Suppressor macrophage (primary cell): ENCODE measurements at places on chromosomes 2 and 18.
A peak's percentile ranks its signal among the peaks of the same experiment; 100 is the strongest.

- DNase-seq = peak; percentile 71
These were observed 453 bp downstream of the CABLES1 start for GRCh38 chr18:23135550-23136325.

DNA sequence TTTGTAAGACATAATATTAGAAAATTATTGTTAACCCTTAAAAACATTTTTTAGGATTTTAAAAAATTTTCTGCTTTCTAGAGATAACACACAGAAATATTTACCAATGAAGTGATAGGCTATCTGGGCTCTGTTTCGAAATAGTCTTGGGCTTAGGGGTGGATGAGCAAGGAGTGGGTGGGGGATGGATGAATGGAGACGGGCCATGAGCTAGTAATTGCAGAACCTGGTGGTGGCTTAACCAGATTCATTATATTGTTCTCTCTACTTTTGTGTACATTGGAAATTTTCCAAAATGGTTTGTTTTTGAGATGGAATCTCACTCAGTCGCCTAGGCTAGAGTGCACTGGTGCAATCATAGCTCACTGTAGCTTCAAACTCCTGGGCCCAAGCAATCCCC is 89.6 kb downstream of the TCF7L1 start:
- no peak for DNase-seq

DNA sequence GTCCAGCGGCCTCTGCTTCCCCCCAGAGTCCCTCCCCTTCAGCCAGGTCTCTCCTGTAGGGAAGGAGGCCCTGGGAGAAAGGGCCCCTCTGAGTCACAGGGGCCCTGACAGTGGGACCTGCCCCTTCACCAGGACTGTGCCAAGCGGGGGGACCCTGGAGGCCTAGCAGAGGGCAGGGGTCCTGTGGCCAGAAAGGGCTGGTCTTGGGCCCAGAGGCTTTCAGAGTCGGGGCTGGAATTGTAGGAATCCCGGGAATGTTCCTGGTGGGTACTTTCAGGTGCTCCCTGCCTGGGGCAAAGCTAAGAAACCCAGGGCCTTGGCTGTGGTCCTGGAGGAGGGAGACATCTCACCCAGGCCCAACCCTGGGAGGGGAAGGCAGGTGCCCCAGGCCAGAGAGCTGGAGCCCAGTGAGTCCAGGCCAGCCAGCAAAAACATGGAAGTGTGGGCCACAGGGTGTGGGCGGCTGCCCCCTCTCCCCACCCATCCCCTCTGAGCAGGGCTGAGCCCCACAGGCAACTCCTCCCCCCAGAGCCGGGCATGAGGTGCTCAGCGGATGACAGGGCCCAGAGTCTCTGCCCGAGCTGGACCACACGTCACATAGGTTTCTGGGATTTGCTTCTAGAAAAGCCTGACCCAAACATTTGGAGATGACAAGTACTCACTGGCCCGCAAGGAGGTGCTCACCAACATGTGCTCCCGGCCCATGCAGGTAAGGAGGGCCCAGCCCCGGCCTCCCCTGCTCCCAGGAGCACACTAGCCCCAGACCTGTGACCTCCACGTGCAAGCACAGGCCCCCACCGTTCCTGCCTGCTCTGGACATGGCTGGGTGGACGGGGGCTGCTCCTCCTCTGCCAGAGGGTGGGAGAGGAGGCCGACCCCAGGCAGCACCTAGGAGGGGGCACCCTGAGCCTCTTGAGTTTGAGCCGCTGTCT is 48.2 kb upstream of the ALPP start:
- no peak for DNase-seq

DNA sequence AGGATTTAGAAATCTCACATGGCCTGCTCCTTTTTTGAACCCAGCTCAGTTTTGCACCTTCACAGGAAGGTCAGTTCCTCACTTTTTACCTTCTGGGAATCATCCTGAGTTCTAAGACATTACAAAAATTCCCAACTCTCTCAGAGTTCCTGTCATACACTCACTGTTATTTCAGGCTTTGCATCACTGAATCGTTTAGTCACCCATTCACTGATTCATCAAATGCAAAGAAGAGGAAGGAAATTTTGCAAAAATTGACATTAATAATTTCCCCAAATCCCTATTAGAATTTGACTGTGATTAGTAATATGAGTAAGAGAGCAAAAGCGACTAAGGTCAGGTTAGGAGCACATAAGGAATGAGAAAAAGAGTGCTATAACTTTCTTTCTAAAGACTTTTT is 197.5 kb downstream of the PDE1A start:
- DNase-seq = peak; percentile 2

DNA sequence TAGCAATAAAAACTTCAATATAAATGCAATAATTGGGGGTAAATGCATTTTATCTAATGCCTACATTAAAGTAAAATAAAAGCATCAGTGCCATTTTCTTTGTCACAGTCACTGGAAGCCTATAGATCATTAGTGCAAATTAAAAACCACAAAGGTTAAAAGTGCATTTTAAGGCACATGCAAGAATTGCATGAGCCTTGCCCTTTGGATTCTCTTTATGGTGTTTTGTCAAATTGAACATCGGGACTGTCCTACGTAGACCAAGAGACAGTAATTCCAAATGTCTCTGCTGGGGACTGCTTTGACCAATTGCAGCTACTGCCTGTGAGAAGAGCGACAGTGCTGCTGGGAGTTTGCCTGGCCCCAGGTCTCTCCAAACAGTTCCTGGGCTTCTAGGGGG is 130.3 kb upstream of the SATB2 start:
- DNase-seq = no peak

GRCh38 chr2:18626958-18627650 is 37.7 kb upstream of the NT5C1B start:
- no peak for DNase-seq

- peak; percentile 18 for DNase-seq
These were observed 106.4 kb upstream of the DAPL1 start for GRCh38 chr2:158688721-158689120.

GRCh38 chr2:127650785-127651380 is 4.9 kb downstream of the GPR17 start:
- no peak for DNase-seq

- DNase-seq = no peak
These were observed 39.6 kb downstream of the SCN3A start for GRCh38 chr2:165164201-165164600.

DNA sequence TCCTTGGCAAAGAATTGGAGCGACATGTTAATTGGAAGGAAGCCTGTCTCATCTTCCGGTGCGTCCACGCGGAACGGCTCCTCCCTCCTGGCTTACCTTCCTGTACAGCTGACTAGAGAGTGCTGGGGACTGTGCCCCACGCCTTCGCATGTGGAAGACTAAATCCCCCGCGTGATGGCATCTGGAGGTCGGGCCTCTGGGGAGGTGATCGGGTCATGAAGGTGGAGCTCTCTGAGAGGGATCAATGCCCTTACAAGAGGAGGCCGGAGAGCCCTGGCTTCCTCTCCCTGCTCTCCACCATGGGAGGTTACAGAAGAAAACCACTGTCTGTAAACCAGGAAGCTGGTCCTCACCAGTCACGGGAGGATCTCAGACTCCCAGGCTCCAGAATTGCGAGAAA is 104.1 kb upstream of the OTOS start:
- DNase-seq = no peak

- DNase-seq = no peak
These were observed 154.7 kb upstream of the HDAC4 start for GRCh38 chr2:239555571-239555905.
